CD8-positive, alpha-beta memory T cell (primary cell): ENCODE measurements at places on chromosomes 3 and 15.

DNA sequence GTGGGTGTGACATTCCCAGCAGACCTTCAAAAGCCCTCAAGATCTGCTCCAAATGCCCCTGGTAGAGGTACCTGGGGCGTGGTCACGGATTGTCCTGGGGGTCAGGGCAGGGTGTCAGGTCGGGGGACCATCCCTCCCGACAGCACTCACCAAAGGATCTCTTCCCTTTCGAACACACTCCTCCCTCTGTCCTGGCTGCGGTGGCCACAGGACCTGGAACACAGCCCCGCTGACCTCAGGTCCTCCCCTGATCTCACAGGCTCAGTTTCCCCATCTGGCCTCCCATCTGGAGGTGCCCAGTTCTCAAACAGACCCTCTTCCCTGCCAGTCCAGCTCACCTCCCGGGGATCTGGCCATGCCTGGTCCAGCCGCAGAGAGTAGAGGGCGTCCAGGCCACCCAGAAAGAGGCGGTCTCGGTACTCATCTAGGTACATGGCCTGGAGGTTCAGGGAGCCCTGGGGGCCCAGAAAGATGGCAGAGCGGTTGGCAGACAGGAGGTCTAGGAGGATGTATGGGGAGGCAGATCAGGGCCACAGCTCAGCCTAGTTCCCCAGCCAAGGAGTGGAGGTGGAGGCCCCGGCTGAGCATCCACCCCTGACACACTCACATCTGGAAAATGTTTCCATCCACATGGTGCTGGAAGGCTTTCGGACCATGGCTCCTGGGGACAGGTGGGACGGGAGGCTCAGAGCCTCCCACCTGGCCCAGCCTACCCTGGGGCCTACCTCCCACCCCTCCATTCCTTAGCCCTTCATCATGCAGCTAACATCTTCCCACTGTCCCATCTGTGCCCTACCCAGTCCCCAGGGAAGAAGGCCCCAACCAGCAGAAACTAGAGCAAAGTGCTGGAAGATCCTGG is 2.3 kb downstream of the SEMA3G start:
- no peak for DNase-seq

DNA sequence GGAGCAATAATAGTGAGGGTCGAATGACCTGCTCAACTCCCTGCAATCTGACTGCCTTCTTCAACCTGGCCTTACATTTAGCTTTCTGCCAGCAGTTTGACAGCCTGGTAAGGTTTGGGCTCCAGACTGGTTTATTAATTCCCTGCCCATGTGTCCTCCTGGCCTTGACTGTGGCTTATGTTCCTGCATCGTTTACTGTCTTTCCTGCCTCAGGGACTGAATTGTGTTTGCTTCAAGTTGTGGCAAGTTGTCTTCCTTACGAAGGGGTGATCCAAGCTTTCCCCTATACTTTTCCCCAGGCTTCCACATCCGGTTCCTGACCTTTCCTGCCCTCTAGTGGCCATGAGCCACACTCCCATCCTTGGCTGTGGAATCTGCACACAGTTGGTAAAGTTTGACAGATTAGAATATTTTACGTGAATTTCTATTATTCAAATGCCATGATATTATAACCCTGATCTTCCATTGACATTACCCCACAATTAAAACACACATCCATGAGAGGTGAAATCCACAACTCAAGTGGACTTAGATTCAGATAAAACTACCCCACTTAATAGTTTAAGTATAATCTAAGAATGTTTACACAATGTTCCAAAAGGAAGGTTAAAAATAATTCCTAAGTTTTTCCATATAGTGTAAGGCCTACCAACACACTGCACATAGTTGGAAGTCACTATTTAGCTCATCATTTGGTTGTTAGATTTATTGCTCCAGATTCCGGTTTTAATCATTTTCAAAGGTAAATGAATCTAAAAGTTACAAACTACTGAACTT is 95.7 kb downstream of the NEDD4 start:
- no peak for DNase-seq

- DNase-seq: no peak
These were observed 381.4 kb downstream of the NTRK3 start for GRCh38 chr15:87874896-87875711.

GRCh38 chr3:82001276-82001923 is 240.0 kb upstream of the GBE1 start:
- no peak for DNase-seq

GRCh38 chr3:194134231-194134756 is 1.7 kb upstream of the HES1 start:
- DNase-seq: peak; percentile 41

GRCh38 chr3:3305084-3305483 is 125.6 kb upstream of the CRBN start:
- DNase-seq: no peak

GRCh38 chr3:78580681-78581080 is 1187.1 kb downstream of the ROBO1 start:
- no peak for DNase-seq

DNA sequence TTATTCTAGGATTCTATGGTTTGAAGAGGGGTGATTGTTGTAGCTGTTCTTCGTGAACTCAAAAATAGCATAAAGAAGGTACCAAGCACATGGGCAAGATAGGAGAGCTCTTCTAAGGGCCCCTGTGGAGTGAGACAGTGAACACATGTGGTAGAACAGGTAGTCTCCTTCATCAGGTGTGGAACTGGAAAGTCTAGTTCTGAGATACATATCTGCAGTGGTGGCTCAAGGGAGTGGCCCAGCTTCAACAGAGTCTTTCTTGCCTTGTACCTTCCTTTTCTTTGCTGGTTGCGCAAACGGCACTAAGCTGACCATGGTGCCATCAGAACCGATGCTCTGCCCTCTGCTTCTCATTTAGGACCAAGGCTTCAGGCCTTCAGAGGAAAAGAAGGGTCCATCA is 65.2 kb downstream of the CERS3 start:
- DNase-seq: no peak

DNA sequence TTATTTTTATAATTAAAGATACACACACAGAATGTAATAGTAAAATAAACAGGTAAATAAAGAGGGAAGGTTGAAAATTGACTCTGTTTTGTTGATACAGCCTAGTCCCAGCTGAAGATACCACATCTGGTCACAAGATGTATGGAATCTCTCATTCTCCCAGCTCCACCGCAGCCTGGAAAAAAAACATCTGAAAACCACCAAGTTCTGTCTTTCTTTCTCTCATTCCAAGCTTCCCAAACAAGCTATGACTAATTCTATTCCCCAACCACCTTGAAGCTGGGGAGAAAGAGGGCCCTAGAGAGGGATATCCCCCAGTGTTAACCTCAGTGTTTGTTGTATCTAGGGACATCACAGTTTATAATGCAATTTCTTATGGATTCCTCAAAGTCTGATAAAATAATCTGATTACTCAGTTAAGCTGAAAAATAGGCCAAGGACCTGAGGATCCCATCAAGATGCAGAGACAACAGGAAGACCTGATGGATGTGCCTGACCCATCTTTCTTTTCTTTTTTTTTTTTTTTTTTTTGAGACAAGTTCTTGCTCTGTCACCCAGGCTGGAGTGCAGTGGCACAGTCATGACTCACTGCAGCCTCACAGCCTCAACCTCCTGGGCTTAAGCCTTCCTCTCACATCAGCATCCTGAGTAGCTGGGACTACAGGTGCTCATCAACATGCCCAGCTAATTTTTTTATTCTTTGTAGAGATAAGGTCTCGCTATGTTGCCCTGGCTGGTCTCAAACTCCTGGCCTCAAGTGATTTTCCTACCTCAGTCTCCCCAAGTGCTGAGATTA is 38.1 kb downstream of the SRGAP3 start:
- DNase-seq: no peak

DNA sequence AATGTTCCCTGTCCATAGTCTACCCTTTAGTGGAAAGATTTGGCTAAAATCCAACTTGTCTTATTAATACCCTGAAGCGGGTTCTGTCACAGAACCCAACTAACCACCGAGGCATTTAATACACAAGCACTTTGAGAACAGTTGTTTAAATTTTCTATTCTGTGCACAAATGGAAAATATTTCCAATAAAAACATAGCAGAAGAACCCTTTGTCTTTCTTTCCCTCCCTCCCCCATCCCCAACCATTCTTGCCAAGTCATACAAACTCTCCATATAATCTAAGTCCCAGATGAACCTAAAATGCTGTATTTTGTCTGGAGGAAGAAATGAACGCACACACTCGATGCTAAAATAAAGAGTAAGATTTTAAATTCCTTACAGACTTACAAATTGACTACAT is 126.9 kb upstream of the STRIT1 start:
- no peak for DNase-seq

DNA sequence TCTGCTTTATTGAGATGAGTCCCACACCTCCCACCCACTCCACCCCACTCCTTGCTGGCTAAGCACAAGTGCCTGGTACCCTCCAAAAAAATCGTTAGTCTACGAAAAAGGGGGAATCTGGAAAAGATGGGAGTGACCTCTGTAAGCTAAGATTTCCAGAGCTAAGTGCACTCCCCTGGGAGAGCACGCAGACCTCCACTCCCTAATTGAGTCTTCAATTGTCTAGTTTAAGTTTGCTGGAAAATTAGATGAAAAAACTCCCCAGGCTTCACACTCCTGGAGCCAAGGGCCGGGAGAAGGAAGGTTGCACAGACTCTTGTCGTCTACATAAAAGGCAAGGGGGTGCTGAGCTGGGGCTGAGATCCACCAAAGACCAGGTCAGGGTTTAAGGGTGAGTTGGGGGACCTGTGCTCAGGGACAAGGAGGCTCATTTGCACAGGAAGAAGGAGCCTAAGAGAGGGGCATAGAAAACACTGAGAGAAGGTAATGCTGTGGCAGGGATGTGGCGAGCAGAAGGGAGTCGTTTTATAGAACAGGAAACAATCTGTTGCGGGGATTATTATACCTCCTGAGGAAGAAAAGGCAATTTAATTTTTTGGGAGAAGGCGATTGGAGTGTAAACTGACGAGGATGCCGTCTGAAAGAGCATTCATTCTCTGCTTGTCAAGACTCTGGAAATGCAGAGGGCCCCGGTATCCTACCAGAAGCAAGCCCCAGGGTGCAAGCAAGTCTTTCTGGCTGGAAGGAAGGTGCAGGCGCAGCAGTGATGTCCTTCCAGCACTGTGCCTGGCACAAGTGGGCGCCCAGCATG is 126.5 kb upstream of the DLG1 start:
- no peak for DNase-seq

GRCh38 chr3:2343031-2343682 is 244.5 kb downstream of the CNTN4 start:
- no peak for DNase-seq

DNA sequence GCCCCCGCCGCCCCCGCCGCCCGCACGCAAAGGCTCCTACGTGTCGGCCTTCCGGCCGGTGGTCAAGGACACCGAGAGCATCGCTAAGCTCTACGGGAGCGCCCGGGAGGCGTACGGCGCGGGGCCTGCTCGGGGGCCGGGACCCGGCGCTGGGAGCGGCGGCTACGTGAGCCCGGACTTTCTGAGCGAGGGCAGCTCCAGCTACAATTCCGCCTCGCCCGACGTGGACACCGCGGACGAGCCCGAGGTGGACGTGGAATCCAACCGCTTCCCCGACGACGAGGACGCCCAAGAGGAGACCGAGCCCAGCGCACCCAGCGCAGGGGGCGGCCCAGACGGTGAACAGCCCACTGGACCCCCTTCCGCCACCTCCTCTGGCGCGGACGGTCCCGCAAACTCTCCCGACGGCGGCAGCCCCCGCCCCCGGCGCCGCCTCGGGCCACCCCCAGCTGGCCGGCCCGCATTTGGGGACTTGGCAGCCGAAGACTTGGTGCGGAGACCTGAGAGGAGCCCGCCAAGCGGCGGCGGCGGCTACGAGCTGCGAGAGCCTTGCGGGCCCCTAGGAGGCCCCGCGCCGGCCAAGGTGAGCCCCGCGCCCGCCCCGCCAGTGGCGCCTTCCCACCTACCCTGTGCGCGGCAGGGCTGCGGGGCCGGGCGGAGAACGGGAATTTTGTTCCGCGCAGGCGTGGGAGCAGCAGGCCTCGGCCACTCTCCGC is 2.4 kb downstream of the SKOR1 start:
- no peak for DNase-seq

DNA sequence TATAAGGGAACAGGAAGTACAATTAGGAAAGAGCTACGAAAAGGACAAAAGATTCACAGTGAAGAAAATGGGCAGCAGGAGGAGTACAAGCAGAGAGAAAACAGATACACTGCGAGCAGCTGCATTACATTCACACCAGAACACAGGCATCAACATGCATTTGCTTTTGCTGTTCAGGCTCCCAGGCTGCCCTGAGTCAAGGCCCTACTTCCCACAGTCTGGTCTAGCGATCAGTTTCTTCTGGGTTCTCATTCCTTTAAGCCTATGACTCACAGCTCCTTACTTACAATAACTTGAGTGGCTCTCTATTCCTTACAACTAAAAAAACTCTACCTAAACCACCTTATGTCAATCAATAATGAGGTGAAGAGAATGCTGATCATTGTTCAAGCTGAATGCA is 24.5 kb upstream of the ZNF445 start:
- no peak for DNase-seq

GRCh38 chr15:57158589-57158988 is 217.7 kb upstream of the CGNL1 start:
- DNase-seq: no peak

DNA sequence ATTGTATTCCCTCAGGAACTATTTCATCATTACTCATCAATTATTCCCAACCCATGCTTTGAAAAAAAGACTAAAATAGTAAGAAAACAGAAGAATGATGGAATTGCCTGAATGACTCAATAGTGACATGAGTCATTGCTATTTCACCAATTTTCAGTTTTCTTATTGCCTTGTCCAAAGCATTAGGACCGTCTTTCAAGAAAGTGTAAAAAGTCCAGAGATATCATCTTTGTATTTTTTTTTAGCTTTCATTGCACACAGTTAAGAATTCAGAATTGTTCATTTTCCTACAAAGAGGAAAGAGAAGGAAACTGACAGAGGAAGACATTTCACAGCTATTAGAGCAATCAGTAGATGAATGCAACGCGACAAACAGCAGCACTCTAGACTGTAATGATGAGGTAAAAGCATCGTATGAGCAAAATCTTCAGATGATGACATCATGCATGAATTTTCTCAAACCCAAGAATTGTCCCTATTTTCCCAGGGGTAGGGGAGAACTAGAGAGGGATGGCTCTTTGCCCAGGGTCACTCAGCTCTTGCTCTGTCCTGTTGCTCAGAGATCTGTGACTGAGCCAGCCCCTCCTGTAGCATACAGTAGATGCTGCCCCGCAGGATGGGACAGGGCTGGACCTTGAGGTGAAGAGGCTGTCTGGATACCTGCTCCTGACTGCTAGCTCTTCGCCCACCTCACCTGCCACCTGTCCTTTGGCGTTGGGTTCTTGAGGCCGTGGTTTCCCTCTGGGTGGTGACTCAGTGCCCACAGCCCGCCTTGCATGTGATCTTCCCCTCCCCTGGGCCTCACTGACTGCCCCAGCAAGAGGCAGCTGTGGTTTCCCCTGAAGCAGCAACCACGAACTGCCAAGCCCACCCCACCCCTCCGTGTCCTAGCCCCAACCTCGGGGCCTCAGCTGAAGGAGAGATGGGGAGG is 84.8 kb downstream of the PPCDC start:
- peak; percentile 36 for DNase-seq

DNA sequence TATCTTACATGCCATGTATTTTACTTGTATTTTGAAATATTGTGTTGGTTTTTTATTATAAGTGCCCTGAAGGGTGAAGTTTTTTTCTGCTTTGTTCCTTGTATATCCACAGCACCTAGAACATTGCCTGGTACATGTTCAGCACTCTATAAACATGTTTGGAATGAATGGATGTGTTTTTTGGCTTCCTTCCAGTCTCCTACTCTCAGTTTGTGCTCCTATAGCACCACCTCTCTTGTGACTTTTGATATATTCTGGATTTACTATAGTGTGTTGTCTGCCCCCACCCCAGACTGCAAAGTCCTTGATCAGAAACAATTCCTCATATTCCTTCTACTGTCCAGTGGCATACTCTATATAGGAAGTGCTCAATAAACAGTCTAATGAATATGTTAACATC is 60.6 kb downstream of the PLCL2 start:
- no peak for DNase-seq

GRCh38 chr3:187850258-187850921 is 105.1 kb upstream of the BCL6 start:
- no peak for DNase-seq
